Activated CD4-positive, CD25-positive, alpha-beta regulatory T cell (primary cell): ENCODE measurements at places on chromosomes 1 and 21.

- no peak for DNase-seq
These were observed 154.3 kb downstream of the PLXNA2 start for GRCh38 chr1:208089761-208090370.

DNA sequence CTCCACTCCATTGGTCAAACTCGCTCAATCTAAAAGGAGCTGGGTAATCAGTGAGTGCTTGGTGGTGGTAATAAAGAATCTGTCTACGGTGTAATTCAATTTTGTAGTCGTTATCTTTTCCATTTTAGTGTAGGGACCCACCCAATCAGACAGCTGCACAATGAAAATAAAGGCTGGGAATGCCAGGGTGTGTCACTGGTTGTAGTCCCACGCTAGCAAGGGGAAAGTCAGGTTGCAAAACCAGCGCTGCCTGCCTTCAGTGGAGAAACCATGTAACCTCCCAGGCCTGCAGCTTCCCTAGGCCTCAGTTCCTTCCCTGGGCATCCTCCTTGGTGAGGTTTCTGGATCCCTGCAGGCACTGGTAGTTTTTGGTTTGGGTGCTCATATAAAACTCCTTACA is 49.4 kb upstream of the PPP2R5A start:
- DNase-seq: no peak

DNA sequence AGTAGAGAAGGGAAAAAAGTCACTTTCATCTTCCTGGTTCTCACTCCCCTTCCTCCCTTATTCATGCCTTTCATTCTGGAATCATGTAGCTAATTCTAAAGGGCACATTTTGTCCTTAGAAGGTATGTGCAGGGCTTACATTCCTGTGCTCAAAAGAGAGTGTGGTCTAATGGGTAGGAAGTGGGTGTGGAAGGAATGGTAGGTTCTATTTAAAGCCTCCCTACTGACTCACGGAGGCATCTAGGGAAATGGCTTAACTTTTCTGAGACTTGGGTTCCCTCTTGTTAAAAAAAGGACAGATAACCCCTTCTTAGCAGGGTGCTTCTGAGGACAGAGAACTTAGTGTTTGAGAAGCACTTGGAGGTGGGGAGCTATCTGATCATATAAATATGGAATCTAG is 249.3 kb upstream of the DUSP10 start:
- no peak for DNase-seq

- no peak for DNase-seq
These were observed at the start of gene HSPB7 for GRCh38 chr1:16017461-16018303. HSPB7 (minus strand) TSS chr1:16018043; CDS start chr1:16017963, 80 bp downstream.

DNA sequence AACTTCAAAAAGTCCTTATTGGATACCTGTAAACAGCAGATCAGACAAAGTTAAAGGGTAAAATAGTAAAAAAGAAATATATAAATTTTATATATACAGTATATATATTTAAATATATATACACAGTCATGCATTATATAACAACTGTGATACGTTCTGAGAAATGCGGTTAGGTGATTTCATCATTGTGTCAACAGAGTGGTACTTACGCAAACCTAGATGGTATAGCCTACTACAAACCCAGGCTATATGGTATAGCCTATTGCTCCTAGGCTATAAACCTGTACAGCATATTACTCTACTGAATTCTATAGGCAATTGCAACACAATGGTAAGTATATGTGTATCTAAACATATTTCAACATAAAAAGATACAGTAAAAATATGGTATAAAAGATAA is 222.7 kb downstream of the NUF2 start:
- no peak for DNase-seq

- no peak for DNase-seq
These were observed 44.0 kb downstream of the TRAF5 start for GRCh38 chr1:211370669-211371068.

- DNase-seq: no peak
These were observed 35.4 kb downstream of the RSPH1 start for GRCh38 chr21:42460391-42461184.

GRCh38 chr1:18814874-18815531 is 44.5 kb downstream of the TAS1R2 start:
- DNase-seq: no peak

GRCh38 chr1:156746406-156746727 is 5.1 kb downstream of the HDGF start:
- no peak for DNase-seq

GRCh38 chr1:88648706-88649105 is 35.4 kb upstream of the PKN2 start:
- no peak for DNase-seq

- DNase-seq: no peak
These were observed 3.1 kb downstream of the TSSK3 start for GRCh38 chr1:32365445-32365844.

DNA sequence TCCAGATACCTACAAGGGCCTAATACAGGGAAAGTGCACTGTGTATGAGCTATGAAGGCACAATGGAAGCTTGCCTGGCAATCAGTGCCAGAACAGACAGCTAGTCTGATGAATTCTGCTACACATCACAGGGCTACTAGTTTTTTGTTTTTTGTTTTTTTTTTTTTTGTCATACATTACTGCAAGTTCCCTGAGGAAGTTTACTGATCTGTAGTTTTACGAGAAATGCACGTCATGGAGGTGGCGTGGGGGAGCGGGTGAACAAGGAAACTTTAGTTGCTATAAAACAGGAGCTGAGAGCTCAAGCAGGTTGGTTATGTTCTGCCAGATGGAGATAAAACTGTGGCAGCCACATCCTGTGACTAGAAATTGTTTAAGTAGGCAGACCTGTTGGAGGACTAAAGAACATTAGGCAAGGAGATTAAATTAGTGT is 17.7 kb downstream of the PTPRC start:
- no peak for DNase-seq

- no peak for DNase-seq
These were observed 55.8 kb downstream of the TRIM33 start for GRCh38 chr1:114455102-114455785.

DNA sequence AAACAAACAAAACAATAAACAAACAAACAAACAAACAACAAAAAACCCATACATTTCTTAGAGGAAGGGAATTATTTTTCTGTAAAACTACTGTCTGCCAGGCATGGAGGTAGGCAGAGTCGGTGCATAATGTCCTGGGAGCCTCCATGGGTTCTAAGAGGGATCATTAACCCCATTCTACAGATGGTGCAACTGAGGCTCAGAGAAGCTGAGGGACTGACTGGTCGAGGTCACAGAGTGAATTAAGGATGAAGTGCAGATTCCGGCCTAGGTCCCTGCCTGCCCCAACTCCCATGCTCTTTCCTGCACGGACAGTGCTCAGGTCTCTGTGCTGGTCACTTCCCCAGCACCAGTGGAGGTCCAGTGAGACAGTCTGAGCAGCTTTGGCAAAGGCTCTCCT is 15.8 kb upstream of the WNT4 start:
- no peak for DNase-seq

DNA sequence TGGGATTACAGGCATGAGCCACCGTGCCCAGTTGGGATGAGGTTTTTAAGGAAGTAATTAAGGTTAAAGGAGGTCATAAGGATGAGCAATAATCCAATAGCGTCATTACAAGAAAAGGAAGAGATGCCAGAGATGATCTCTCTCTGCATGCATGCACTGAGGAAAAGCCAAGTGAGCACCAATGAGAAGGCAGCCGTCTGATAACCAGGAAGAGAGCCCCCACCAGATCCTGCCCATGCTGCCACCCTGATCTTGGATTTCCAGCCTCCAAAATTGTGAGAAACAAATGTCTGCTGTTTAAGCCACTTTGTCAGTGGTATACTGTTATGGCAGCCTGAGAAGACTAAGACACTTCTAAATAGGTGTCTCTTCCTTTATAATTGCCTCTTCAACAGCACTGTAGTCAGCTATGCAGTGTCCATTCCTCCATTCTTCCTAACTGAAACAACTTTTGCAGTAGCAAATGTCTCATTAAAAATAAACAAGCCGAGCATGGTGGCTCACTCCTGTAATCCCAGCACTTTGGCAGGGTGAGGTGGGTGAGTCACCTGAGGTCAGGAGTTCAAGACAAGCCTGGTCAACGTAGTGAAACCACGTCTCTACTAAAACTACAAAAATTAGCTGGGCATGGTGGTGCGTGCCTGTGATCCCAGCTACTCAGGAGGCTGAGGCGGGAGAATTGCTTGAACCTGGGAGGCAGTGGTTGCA is 216.2 kb upstream of the RUNX1 start:
- no peak for DNase-seq

- DNase-seq: no peak
These were observed 2.3 kb downstream of the NR5A2 start for GRCh38 chr1:200029822-200030152.

GRCh38 chr1:97200595-97200994 is 479.0 kb downstream of the PTBP2 start:
- DNase-seq: no peak

DNA sequence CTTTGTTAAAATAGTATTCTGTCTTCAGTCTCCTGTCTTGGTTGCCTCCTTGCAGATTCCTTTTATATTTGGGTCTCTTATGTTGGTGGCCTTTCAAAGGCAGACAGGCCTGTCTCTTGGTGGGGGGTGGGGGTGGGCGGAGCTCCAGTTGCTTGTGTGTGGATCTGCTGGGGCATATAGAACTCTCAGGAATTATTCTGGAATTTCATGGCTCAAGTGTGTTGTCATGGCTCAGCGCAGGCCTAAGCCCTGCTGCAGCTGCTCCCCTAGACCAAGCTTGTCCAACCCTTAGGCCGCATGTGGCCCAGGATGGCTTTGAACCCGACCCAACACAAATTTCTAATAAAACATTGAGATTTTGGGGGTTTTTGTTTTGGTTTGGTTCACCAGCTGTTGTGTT is 8.0 kb downstream of the C1orf35 start:
- DNase-seq: no peak

GRCh38 chr1:11795238-11795890 is 10.4 kb downstream of the MTHFR start:
- DNase-seq: no peak

GRCh38 chr1:93518516-93518915 is 70.6 kb downstream of the FNBP1L start:
- no peak for DNase-seq
